ENCODE measurements at places on chromosomes 1 and 21. TPM values are rescaled to one million over a fixed set of nuclear protein-coding genes. Genes with fewer than 3 reads are reported as not detected.

The TCHHL1 gene
- not detected for total RNA-seq

The CLCA4 gene
- total RNA-seq, result not detected

The GOLT1A gene
- total RNA-seq, result 0.39 TPM

The A3GALT2 gene
- not detected for total RNA-seq

The C2CD2 gene
- total RNA-seq, result 11.6 TPM

DNA sequence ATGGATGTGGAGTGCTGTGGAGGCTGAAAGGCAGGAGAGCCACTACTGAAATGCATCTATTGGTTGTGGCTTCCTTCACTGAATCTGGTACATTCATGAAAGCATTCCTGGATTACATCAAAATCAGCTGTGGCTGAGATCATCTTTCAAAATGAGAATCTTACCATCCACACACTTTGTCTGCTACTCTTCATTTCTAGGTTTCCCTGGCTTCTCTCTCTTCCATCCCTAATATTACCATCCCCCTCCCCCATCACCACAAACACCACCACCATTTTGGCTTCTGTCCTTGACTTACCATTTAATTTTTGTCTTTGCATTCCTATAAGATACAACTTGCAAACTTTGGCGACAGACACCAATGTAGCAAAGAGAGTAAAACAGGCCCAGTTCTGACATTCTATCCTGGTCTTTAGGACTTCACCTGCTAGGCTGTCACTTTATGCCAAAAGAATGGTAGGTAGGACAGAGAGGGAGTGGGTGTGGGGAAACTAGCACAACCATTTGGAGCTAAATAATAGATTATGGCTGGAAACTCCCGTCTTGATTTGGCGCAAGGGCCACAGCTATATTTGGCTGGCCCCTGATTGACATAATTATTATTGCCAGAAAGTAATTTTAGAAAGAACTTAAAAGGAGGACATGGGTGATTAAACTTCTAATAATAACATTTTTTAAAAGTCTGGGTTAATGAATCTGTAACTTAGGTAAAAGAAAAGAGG lies 15.1 kb upstream of the DUSP10 start:
- DNase-seq, result no peak

GRCh38 chr1:190429932-190430331 lies 47.7 kb downstream of the BRINP3 start:
- DNase-seq, result no peak

- DNase-seq, result no peak
These were observed 12.5 kb upstream of the ABCB10 start for GRCh38 chr1:229570891-229571516.

GRCh38 chr1:6389971-6390370 lies 3.6 kb downstream of the ACOT7 start:
- DNase-seq, result no peak
